ENCODE measurements at places on chromosomes 6 and 20.

DNA sequence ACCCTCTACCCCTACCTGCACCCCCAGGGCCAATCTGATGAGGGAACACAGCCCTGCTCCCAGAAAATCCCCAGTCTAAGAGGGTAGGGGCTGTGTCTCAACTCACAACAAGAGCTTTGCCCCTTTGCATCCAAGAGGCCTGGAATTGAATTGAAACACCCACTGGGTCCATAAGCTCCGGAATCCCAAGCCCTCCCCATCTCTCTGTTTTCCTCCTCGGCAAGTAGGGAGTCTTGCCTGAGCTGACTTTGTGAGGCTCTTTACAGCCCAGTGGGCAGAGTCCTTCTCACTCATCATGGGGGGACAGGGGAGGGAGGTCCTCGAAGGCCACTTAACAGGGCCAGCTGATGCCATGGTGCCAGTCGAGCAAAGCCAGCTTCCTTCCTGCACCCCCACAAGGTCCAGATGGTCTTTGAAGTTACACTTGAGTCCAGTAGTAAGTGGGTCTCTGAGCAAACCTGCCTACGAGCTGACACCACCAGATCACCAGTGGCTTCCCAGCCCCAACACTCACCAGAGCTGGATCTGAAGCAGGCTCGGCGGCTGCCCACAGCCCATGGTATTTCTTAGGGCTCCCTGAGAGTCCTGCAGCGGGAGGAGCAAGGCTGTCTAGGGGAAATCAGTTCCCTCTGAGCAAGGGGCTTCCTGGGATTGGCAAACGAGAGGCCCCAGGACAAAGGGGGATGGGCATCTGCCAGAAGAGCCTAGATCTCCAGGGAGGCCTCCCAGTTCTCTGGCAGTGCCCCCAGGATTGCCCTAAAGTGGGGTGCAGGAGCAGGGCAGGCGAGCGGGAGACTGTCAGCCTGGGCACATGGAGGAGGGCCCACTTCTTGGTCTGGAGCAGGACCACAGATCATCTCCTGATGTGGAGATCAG, 144.5 kb downstream of the VEGFA start:
- no peak for DNase-seq

DNA sequence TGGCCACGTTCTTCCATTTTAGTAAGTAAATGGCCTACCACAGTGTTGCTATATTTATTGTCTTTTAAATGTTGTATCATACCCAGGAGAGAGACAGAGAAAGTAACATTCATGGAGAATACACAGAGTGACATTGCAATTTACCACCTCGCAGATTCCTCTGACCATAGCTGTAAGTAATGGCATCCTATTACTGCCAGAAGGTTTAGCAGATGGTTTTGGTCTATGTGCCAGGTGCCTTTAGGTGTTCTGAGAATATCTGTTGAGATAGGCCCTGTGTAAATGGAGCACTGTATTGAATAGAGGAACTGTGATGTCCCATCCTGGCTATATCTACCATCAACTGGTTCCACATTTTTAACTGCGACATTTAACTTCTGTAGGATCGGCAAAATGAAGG, 559.6 kb downstream of the KIF16B start:
- no peak for DNase-seq

GRCh38 chr6:4941782-4942672, 61.8 kb downstream of the RPP40 start:
- no peak for DNase-seq

GRCh38 chr6:140193269-140193668, 818.8 kb upstream of the CITED2 start:
- no peak for DNase-seq

- DNase-seq, result no peak
These were observed 568.0 kb downstream of the KIF16B start for GRCh38 chr20:16005021-16005914.

DNA sequence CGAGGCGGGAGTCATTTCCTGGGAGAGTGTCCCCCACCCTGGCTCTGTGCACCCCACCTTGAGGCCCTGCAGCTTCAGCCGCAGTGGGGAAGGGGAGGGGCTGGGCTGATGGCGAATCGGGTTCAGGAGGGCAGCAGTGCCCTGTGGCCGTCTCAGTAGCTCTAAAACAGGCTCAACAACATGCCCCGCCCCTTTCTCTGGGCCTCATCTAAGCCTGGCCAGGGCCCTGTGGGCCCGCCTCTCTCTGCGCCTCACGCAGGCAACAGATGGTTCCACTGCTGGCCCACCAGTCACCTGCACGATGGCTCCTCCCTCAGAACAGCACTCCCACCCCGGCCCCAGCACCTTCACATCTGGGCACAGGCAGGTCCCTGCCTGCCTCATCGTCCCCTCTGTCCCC, 30.2 kb downstream of the CHRNA4 start:
- DNase-seq, result no peak

All from Jurkat, Clone E6-1 (cell line).